ENCODE measurements at places on chromosomes 12 and 14.

DNA sequence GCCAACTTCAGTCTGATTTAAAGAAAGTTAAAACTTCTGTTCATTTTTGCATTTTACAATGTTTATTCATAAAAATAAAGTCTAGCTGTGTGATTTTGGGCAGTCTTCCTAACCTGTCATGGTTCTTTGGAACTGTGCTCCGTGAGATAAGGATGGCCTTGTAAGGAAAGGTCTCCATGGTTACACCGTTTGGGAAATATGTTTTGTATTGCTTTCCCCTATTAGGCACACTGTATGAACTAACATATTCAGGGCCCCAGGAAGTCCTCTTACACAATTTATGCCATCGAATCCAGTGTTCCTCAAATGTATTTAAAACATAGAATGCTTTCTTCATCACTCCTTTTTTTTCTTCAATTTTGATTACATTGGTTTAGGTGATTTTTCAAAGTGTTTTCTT is 54.5 kb downstream of the APAF1 start:
- DNase-seq: no peak

DNA sequence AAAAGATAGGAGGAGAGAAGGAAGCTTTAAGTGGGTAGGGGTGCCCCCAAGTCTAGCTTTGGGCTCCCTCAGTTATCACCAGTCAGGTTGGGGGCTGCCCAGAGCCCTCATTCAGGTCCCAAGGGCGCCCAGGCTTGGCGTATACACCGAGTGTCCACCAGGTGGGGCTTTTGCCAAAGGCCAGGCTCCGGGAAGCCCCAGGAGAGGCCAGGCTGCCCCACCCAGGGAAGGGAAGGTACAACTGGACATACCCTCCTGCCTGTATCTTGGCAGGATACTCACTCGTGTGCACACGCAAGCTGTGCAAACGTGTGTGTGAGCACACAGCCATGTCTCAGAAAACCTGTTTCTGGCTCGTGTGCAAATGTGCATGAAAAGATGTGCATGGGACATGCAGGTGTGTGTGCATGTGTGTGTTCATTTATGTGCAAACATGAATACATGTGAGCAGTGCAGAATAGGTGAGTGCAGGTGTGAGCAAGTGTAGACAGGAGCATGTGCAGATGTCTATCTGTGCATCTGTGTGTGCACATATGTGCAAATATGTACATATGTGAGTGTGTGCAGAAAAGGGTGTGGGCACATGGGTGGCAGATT is 103.9 kb upstream of the MYL2 start:
- DNase-seq: no peak

DNA sequence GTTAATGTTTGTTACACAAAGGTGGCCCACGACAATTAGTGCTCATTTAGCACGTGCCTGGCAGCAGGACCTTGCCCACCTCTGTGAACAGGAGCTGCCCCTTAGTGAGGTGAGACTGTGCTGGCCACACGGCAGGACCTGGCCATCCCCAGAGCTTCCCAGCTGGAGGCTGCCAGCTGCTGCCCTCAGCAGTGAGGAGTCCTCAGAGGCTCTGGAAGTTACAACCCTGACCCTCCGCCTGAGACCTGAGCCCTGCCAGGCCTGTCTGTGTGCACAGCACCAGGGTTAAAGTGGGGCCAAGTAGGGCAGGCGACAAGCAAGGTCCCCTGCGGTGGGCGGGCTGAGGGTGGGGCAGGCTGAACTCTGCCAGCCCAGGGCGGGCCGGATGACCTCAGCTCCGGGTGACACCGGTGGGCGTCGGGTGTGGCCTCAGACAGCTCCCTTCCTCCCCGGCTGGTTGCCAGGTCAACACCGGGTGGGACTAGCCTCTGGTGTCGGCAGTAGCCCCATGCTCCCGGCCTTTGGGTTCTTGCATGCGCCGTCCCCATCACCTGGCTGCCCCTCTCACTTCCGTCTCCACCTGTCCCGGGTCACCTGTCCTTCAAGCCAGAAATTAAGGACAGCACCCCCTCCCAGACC is 9.2 kb upstream of the LBHD2 start:
- DNase-seq: no peak

- DNase-seq: no peak
Observed at GRCh38 chr12:103268831-103269514, 226.8 kb downstream of the C12orf42 start.

GRCh38 chr12:3214526-3215365 is 137.6 kb downstream of the TSPAN9 start:
- no peak for DNase-seq
